ENCODE measurements at places on chromosomes 4 and X.

DNA sequence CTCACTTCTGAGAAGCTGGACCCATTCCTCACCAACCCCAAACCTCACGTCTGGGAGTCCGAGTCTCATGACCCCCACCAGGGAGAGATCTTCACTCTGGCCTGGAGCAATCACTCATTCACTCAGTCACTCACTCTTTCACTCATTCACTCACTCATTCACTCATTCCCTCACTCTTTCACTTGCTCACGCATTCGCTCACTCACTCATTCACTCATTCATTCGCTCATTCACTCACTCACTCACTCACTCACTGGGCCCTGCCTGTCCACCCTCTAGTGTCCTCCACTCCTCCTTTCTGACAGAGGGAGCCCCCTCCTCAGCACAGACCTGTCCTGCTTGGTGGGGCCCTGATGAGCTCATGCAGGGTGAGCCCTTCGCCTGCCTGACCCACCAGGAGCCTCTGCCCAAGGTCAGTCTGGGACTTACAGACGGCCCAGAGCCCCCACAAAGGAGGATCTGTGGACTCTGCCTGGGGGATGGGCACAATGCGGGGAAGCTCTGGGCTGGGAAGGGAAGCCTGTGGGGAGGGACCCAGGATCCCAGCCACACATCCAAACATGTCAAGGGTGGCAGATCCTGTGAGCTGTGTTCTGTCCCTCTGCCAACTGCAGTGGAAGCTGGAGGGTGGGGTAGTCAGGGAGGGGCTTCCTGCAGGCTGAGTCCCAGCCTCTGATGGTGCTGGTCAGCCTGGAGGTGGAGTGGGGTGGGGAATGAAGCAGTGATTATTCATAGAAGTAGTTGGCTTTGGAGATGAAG is 18.5 kb downstream of the CPZ start:
- DNase-seq, result no peak

DNA sequence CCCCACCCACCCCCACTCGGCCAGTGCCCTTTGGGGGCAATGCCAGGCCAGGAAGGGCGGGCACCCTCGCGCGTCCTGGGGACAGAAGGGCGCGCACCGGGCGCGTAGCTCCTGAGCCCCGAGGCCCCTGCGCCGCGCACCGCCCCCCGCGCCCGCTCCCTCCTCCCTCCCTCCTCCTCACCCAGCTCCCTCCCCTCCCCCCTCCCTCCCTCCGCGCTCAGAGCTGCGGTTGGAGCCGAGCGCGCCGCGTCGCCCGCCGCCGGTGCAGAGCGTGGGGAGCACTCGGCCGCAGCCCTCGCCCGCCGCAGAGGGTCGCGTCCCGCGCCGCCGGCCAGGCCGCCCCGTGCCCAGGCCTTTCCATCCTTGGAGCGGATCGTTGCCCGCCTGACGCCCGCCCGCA is at the start of gene ATP2B3:
TSS of gene ATP2B3 (plus strand) at position 220 of the 400 bp plus-strand sequence. CDS start 18,606 bp downstream, outside the sequence.
- no peak for DNase-seq

- no peak for DNase-seq
Observed at GRCh38 chr4:98319021-98319420, 57.8 kb downstream of the RAP1GDS1 start.

GRCh38 chrX:103066606-103067005 is 2.6 kb upstream of the BEX1 start:
- DNase-seq, result no peak

DNA sequence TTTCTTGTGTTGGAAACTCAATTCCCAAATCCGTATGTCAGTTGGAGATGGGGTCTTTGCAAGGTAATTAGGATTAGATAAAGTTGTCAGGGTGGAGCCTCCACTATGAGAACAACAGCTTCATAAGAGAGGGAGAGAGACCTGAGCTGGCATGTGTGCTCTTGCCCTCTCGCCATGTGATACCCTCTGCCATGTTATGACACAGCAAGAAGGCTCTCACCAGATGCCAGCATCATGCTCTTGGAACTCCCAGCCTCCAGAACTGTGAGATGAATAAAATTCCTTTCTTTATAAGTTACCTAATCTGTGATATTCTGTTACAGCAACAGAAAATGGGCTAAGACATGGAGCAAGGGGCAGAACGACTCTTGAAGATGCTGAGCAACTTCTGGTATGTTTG is 201.9 kb upstream of the BOD1L1 start:
- no peak for DNase-seq

- DNase-seq, result peak; percentile 54
Observed at GRCh38 chrX:69538321-69538876, 34.3 kb downstream of the NALF2 start.

DNA sequence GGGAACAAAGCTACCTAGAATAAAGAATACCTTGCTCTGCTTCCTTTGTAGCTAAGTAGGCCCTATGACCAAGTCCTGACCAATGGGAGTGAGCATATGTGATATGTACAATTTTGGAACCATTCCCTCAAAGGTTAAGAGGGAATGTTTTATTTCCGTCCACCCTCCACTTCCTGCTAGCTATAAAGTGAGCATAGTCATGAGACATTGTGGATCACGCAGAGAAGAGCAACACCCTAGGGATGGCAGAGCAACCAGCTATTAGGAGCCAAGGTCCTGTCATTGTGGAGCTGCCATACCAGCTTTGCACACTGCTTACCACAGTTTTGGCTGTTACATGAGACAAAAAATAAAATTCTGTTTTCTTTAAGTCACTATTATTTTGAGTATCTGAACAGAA is 45.8 kb upstream of the RNF128 start:
- DNase-seq, result no peak

GRCh38 chrX:50718776-50719175 is 95.2 kb downstream of the SHROOM4 start:
- DNase-seq, result no peak

- DNase-seq, result no peak
Observed at GRCh38 chrX:15206306-15206705, 63.6 kb downstream of the ASB9 start.

- no peak for DNase-seq
Observed at GRCh38 chr4:151048913-151049312, 33.8 kb upstream of the LRBA start.

DNA sequence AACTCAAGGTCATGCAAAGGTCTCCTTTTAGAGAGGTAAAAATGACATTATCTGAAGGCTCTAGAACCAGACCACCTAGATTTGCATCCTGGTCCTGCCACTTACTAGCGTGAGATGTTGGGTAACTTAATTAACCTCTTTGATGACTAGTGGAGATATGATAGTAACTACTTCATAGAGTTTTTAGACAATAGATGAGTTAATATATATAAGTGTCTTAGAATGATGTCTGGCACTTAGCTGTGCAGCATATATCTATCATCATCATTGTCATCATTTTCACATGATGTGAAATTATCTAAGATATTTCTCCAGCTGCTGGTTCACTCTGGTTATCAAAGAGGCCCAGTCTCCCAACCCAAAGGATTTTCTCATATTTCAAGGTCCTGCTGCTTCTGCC is 126.1 kb upstream of the DCLK2 start:
- no peak for DNase-seq

DNA sequence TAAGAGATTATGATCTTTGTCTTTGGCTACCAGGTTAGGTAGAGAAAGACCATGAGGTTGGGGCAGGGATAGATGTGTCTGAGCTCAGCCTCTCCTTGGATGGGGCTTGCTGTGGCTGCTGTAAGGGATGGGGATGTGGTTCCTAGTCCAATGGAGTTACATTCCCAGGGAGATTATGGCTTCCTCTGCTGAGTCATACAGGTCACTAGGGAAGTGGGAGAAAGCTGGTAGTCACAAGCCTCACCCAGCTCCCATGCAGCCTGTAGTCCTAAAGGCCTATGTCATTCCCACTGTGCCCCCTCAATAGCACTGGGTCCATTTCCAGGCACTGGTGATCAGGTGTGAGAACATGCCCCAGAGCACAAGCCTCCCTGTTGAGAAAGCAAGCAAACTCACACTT is 70.6 kb upstream of the CENPE start:
- no peak for DNase-seq

- DNase-seq, result no peak
Observed at GRCh38 chrX:112641449-112641848, 38.3 kb downstream of the LHFPL1 start.

DNA sequence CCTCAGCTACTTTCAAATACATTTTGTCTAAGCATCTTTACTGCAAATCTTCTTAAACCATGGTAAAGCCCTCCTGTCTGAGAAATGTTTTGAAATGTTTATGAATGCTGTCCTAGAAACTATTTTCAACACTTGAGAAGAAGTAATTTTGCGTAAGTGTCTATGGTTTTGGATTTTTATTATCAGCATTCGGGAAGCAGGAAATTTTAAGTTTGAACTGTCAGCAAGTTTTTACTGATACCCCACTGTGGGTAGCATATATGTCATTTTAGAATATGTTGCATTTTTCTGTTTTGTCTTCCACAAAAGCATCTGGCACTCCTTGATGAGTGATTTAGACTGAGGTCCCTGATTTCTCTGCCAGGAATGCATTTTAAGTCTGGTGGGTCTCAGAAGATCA is 302.4 kb upstream of the GIMD1 start:
- no peak for DNase-seq

- peak; percentile 35 for DNase-seq
Observed at GRCh38 chr4:184409911-184410692, 64.2 kb downstream of the IRF2 start.

DNA sequence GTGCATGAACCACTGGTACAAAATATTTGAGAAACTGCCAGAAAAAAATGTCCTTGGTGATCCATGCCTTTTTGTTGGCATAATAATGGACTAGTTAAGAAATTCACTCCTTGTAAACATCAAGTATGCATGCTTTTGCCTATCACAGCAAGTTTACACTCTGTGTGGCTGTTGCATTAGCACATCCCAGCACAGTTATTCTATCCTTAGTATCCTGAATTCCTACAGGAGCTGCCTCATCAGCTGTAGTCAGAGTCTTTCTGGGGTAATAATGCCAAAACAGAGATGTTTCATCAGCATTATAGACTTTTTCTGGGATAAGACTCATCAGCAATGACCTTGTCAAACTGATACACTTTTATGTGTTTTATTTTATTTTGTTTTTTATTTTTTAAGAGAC is 82.8 kb downstream of the CHIC2 start:
- DNase-seq, result no peak

- no peak for DNase-seq
Observed at GRCh38 chrX:48787505-48788443, 1.4 kb downstream of the GATA1 start.

DNA sequence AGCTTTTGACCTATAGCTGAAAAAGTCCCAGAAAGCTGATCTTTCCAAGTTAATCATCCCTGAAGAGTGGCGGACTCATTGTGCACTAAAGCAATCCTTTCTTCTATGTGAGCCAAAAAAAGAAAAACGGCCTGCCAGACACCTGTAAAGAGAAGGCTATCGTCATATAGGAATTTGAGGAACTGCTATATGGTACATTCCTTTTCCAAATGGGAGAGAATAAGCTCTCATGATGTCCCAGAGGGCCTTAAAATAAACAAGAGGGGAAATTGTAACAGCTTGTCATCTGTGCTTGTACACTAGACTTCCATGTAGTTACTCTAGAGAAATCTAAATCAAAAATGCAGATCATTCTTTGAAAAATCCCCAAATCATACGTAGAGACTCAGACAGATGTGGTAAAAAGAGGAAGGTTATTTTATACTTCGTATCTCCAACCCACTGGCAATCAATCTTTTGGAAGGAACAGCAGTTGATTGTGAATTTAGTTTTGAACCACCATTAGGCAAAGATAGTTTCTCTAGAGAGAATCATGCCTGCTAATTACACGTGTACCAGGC is 26.1 kb downstream of the GPR174 start:
- DNase-seq, result no peak

DNA sequence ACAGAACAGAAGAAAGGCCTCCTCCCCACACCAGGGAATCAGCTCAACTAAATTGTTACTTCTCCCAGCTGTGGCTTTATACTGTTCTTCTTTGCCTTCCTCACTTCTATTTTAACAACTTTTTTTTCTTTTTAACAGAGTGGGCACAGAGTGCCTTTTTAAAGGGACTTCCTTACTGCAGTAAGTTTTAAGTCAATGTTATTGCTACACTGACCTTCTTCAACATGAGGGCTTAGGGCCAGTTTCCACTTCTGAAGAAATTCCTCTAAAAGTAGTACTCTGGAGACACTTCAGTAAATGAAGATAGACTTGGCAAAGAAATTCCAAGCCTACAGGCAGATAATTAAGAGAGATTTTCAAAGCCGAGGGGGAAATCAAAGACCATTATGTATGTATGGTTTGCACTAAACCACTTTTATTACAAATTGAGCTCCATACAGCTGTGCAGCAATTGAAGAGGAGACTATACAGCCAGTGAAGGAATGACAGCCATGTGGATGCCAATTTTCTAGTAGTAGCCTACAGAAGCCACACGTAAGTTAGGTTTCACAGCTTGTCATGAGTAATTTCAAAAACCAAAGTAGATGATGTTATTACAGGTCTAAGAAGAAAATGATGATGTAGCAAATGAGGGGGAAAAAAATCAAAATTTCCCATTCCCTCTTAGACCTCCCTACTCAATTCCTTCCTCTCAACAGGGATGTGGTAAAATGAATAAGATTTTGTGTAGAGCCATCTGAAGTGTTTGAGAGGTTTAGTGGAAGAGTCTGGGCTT is 36.9 kb upstream of the RASGEF1B start:
- DNase-seq, result no peak

DNA sequence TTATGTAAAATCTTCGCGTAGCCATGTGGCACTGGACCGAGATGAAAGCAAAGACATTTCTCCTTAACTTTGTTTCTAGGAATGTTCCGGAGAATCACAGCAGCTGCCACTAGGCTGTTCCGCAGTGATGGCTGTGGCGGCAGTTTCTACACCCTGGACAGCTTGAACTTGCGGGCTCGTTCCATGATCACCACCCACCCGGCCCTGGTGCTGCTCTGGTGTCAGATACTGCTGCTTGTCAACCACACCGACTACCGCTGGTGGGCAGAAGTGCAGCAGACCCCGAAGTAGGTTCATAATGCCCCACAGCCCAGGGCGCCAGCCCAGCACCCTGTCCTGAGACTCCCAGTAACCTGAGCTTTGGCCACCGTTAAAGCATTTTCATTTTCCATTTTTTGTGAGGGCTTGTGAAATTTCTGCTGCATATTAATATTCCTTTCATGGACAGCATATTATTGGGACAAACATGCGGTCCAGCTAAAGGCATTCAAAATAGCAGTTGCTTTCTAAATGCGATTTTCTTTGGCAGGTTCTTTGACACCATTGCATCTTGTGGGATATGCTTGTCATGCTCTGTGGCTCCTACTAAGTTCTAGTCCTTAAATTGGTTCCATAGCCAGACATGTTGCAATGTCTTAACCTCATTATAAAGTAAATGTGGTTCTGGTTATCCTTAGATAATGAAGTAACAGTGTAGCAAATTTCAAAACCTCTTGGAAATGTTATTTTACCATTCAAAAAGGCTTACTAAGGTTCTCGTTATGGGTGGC is 49.1 kb upstream of the MSANTD1 start:
- DNase-seq, result no peak

- DNase-seq, result no peak
Observed at GRCh38 chr4:177411996-177412395, 30.2 kb downstream of the AGA start.

GRCh38 chr4:145248971-145249370 is 68.6 kb upstream of the OTUD4 start:
- DNase-seq, result no peak

- no peak for DNase-seq
Observed at GRCh38 chr4:62087706-62088105, 887.6 kb downstream of the ADGRL3 start.

Data from CD4-positive, alpha-beta memory T cell (primary cell).